ENCODE measurements at places on chromosomes 5 and 9.

DNA sequence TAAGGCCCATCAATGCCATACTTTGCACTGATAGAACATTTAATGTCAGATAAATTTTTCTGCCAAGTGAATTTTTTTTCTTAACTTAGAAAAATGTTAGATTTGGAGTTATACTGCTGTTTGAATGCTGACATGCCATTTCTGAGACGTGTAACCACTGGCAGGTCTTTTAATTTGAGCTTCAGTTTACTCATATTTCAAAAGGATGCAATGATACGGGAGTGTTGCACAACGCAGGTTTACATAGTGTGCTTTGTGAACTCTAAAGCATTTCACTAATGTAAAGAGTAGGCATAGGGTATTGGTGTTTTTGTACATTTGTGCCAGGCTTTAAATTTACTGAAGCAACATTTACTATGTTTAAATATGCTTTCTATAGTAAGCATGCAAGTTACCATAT is 4.2 kb downstream of the ZBTB43 start:
- DNase-seq, result no peak

DNA sequence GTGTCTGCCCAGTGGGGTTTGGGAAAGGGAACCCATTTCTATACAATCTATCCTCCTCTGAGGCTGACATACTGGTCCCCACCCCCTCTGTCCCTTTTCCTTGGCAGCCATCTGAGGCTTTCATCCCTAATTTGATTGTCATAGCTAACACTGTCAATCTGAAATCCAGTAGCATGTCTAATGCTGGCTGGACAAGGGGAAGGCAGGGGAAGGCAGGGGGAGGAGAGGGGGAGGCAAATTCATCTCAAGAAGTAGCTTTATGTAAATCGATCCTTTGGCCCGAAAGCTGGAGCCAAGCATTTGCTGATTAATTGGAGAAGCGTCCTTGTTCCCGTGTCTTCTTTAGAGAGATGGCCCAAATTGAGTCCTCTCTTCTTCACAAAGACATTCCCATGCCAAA is 314.1 kb upstream of the PANK3 start:
- DNase-seq, result no peak

GRCh38 chr5:96200641-96201040 is 232.4 kb downstream of the PCSK1 start:
- no peak for DNase-seq

- no peak for DNase-seq
Measured at GRCh38 chr5:165188556-165189175, 1683.2 kb downstream of the MAT2B start.

- no peak for DNase-seq
Measured at GRCh38 chr5:113065626-113066025, 89.0 kb downstream of the DCP2 start.

DNA sequence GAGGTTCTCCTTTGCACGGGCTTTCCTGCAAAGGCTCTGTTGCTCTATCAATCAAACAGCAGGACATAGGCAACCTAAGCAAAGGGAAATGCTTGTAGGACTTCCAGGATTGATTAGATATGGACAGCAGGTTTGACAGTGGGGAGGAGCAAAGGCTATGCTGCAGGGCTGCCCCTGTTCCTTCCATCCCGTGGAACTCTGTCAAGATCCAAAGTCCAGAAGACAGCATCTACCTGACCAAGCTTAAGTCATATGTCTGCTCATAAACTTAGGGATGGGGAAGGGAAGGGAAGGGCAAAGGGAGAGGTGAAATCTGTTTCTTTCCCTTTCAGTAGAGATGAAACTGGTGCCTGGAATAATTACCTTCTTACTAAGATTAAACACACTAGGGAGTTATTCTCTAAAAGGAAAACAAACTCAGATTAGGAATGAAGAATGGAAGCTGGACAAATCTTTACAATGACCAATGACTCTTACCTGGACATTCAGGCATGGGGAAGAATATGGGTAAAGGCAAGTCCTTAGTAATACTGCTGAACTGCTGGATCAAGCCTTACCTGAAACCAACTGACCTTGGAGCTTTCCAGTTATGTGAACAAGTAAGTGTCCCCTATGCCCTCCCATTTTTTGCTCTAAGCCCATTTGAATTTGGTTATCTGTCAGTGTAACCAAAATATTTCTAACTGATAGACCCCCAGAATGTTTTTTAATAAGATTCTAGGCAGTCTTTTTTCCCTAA is 8.4 kb upstream of the ACOT12 start:
- DNase-seq, result no peak

- DNase-seq, result no peak
Measured at GRCh38 chr9:6133346-6134063, 82.1 kb upstream of the IL33 start.

DNA sequence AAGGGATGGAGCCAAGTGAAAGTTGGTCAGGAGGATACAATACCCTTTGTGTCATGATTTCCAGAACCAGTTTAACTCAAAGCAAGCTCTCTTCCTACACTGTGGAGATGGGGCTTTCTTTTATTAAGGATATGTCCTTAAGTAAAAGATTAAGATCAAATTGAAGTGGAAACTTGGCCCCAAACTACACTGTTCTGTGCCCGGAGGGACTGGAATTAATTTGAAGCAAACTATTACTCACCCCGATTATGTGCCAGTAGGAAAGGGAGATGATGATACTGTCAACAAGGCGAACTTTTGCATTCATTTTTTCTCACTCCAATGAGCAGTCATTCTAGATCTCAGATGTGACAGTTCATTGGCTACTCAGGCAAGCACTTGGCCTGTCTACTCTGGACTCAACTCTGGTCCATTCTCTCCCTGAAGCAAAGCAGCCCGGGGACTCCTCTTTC is 186.7 kb downstream of the NTRK2 start:
- no peak for DNase-seq

GRCh38 chr5:59254055-59254687 is 639.4 kb downstream of the PDE4D start:
- peak; percentile 45 for DNase-seq

DNA sequence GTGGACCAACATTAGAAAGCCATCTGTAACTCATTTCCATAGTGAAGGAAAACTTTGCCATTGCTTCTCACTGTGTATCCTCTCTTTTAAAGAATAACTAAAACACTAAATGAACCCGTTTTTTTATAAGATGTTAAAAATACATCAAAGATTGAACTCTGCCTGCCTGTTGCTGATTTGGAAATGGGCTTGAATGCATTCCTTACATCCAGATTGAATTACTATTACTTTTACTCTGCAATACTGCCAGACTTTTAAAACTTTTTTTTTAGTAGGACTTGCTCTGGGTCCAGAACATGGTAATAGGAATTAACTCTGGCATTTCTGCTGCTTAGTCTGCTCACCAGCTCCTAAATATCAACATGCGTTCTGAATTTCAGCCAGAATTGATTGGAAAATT is 176.8 kb upstream of the PAPPA start:
- DNase-seq, result no peak

GRCh38 chr5:31255041-31255440 is 61.6 kb downstream of the CDH6 start:
- DNase-seq, result no peak

DNA sequence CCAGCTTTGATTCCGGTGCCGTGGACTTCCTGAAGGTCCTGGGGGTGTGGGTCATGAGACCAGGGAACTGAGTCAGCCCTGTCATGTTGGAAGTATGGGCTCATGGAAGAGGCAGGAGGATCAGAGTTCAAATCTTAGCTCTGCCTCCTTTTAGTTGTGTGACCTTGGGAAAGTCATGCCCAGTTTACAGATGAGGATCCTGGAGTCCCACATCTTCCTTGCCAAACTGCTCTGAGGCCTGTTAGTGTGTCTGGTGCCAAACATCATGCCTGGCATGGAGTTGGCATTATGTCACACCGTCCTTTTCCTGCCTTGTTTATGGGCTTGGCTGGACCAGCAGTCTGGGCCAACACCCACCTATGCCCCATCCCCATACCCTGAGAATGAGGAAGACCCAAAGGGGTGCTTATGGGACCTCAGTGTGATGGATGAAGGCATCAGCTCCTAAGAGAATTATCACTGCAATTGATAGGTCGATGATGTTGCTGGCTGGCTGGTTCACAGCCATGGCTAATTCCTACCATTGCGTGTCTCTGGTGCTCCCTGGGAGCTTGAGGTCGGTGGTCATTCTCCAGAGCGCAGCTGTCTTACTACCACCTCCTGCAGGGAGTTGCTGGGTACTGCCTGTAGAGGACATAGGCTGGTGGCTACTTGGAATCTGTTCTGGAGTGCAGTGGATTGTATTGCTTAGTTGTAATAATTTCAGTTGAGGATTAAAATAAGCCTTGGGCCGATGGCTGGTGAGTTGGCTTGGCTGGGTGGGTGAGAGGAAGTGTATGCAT is 140.5 kb upstream of the PITX1 start:
- no peak for DNase-seq

- no peak for DNase-seq
Measured at GRCh38 chr9:124688238-124688904, 82.7 kb downstream of the NR6A1 start.

GRCh38 chr9:121634329-121635261 is 16.8 kb upstream of the DAB2IP start:
- peak; percentile 9 for DNase-seq

DNA sequence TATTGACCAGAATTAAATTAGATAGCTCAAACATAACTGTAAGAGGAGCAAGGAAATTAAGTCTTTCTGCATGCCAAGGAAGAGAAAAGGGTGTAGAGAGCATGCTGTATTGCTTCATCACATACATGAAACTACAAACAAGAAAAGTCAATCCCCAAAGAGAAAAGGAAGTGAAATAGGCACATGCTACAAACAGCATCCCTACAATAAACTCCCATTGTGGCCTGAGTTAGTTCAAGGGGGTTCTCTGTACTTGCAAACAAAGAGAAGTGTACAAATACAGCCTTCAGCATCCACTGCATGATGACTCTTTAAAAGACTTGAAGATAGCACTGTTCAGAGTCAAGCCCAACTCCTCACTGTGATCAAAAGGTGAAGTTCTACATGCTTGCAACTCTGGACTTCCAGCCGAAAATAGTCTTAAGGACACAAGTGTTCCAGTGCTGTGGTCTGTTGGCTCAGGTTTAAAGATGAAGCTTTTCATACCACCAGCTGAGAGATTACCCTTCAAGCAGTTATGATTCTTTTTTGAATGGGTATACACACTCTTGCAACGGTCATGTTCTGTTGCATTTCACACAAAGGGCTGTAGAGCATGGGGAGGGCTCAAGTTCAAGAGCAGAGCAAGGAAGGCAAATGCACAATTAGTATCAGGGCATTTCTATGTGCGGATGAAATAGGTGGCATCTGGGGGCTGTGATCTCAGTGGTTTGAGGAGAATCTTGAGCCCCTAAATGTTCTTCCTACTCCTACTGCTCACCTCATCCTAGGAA is 534.5 kb downstream of the EBF1 start:
- no peak for DNase-seq

DNA sequence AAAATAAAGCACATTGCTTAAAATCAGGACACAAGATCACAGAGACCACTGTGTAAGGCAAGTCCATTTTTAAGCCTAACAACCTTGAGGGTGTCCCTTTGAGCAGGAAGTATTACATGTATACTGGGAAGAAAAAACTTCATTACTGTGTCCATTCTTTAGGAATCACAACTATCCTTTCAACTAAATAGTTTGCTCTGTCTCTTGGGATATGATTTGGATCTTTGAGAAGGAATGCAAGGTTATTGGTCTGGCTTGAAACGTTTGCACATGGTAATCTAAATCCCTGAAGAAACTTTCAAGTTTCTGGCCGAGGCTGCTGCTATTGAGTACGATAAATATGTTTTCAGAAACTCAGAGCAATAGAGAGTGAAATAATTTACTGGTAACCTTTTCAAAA is 923.0 kb upstream of the SEMA6A start:
- DNase-seq, result no peak

GRCh38 chr5:99272576-99272975 is 343.8 kb upstream of the CHD1 start:
- DNase-seq, result peak; percentile 78

- DNase-seq, result no peak
Measured at GRCh38 chr9:134598884-134599245, 42.7 kb upstream of the COL5A1 start.

GRCh38 chr9:126508928-126509327 is 104.8 kb upstream of the LMX1B start:
- no peak for DNase-seq

GRCh38 chr5:133499895-133500294 is 112.4 kb downstream of the FSTL4 start:
- no peak for DNase-seq

DNA sequence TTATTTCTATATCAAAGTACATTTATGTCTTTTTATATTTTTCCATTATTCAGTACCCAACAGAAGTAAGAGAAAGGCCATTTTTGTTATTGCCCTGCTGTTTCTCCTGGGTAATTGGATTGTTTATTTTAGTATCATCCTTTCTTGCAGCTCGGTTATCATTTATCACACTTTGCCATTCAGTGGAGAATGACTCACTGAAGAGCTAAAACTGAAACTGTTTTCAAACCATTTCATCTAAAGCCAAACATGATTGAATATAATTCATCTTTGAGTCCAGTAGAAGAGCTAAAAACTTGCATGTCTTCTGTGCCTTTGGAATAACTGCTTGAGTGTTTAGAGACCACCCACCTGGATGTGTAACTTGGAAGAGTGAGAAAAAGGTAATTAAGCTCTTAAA is 139.5 kb upstream of the PRDM9 start:
- no peak for DNase-seq

GRCh38 chr9:121360601-121361374 is 9.3 kb downstream of the STOM start:
- no peak for DNase-seq

GRCh38 chr5:73253047-73253660 is 80.2 kb downstream of the TMEM174 start:
- no peak for DNase-seq

GRCh38 chr5:149108651-149109280 is 32.5 kb upstream of the ABLIM3 start:
- no peak for DNase-seq

DNA sequence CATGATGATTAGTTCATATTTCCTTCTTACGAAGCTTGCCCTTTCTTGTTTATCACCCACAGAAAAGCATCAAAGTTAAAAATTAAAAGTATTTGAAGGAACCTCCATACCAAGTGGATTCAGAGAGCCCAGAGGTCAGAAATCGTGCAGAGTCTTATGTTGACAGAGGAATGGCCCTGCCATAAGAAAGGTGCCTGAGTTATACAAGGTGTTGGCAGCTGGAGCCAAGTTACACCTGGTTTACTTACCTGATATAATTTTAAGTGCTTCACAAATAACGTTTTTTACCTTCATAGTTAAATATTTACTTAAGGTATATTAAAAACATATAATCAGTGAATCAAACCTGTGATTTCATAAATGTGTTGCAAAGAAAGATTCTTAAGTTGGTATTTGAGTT is 42.3 kb upstream of the DHFR start:
- no peak for DNase-seq

Data from NCI-H524 (cell line).